ENCODE measurements at places on chromosomes 2 and 18.

DNA sequence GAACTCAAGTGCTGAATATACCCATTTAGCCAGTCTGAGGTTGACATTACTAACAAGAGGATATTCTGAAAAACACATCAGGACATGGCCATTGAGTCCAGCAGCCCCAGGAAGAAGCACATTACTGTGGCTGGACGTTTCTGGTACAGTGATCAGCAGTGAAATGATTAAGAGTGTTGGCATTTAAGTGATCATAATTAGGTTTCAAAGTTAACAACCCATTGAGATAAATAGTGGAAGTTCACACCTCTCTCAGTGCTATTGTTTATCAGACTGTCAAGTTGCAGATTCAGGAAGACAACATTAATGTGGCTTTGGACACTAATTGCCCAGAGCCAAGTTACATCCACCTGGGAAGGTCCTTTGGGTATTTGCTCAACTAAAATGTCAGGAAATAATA is 139.5 kb upstream of the GAREM1 start:
- DNase-seq: no peak

GRCh38 chr2:160932960-160933359 is 227.3 kb upstream of the TANK start:
- no peak for DNase-seq

DNA sequence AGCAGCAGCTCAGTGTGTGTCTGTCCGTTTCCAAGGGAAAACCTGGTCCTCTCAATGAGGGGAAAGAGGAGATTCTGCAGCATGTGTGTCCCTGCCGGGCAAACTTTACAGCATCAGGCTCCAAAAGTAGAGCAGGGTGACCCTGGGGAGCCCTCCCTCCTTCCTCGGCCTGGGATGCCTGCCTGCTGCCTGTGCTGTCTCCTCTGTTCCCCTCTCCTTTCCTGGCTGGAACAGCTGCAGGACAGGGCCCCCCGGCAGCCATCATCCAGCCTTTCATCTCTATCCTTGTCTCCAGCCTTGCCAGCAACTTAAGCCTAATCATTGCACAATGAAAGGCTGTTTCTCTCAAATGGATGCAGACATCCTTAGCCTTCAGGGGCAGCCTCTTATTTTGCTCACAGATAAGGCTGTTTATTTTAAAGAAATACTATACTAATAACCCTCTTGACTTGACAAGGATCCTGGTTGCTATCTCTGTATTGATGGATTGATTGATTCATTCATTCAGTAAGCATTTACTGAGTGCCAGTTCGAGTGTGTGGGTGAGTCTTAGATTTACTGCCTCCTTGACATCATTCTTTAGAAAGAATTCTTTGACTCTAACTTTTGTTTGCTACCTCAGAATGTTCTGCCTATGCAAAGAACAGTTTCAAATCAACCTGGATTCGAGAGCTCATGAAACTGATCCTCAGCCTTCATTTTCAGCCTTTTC is 40.6 kb upstream of the EDAR start:
- no peak for DNase-seq

DNA sequence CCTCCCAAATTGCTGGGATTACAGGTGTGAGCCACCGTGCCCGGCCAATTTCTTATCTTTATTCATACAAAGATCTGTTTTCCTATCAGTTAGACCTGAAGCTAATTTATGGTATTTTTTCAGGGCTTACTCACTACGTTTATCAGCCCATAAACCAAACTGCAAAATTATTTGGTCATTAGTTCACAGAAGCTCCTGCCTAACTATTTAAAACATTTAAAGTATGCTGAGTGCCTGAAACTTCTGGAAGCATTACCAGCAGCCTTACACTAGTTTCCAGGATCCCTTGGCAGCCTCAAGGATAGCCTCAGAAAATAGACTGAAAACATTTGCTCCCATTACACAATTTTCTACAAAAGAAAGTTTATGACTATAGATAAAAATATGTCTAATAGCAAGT is 68.8 kb downstream of the GALNT13 start:
- DNase-seq: no peak

DNA sequence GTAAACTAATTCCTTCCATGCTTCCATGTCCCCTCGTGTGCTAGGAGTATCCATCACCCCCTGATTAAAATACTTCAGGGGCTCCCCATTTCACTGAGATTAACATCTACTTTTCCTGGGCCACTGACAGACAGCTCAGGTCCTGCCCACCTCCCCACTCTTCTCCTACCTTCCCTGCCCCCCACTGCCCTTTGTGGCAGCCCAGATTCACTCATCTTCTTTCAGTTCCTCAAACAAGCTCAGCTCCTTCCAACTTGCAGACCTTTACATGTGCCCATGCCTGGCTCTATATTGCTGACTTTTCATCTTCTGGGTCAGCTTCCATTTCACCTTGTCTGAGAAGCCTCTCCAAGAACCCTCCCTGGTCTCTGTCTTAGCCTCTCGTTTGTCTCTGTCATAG is 12.0 kb downstream of the RUFY4 start:
- no peak for DNase-seq

GRCh38 chr2:102703748-102704147 is 58.1 kb upstream of the TMEM182 start:
- no peak for DNase-seq

- DNase-seq: no peak
Measured at GRCh38 chr2:71882949-71883472, 264.7 kb downstream of the CYP26B1 start.

- no peak for DNase-seq
Measured at GRCh38 chr18:5309888-5310470, 14.5 kb upstream of the ZBTB14 start.

DNA sequence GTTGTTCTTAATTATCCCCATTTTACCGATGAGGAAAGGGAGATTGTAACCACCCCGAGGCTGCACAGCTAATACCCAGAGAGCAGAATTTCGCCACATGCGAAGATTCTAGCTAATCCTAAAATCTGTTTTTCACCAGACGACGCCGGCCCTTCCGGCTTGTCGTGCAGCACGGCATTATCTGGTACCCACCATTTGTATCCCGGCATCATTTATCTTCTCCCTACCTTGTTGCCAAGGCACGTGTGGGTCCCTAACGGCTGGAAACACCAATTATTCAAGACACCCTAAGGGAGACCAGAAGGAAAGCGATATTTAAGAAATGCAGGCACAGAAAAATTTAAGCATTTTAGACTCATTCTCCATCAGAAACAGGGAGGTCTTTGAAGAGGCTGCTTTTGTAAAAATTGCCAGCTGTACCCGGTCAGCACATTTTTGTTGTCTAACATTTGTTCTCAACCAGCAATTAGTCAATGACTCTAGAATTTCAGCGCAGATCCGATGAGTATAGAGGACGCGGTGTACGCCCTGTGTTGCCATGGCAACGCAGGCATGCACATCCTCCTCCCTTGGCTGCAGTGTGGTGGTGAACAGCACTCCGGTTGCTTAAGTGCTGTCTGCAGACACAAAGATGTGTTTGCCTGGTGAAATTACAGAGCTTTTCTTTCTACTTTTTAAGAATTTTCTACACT is 111.6 kb downstream of the AGAP1 start:
- no peak for DNase-seq

- no peak for DNase-seq
Measured at GRCh38 chr2:200336980-200337615, 30.6 kb downstream of the SPATS2L start.
